Lower leg skin (tissue), 4 donors: ENCODE measurements at places on chromosomes 1 and 21.
A peak's percentile ranks its signal among the peaks of the same experiment; 100 is the strongest.

DNA sequence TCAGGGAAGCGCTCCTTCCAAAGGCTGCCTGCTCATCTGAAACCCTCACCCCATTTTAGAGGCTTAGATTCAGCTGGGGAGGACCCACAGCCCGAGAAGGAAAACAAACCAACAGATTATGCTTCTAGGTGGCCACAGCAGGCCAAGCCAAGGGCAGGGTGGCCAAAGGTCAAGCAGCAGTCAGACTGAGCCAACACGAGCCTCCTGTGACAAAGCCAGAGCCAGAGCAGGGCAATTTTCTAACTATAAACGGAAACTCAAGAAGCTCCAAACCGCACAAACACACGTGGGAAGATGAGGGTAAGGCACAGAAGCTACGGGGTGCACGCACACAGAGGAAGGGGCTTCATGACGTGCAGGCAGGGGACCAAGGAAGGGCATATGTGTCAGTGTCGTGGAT is 64.1 kb downstream of the PLEKHA6 start:
- no peak for DNase-seq

DNA sequence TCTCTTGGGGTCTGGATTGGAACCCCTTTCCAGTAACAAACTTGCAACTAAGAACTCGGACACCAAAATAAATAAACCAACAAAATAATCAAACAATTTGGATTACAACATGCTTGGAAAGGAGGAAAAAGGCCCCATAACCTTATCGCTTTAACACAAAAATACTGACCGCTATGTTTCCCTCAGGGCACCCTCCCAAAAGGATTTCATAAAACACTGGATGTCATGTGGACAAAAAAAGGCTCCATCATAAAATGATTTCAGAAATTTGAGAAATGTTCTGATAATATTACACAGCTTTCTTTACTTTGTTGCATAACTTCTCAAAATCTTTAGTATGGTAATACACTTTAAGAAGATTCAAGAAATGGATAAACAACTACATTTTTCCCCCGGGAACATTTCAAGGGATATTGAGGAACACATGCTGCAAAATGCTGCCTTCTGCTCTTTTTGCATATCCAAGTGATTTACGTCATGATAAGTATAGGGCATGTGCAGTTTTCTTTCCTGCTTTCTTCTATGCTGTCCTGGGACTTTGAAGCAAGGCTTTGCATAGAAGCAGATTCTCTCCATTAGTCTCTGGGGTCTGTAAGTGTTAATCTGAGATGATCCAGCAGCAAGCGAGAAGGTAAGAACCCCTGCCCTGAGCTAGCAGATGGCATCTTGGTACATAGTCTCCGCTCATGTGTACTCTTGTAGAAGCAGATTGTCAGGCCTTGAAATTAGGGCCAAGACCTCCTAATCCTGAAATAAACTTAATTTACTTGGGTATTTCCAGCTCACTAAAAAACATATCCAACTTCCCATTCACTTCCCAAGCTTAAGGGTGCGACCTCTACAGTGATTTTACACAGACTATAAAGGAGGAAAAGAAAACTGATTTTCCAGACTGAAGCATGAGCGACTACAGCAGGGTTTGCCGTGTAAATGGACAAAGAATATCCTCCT is 85.5 kb upstream of the KIAA0040 start:
- DNase-seq, result no peak

- DNase-seq, result no peak
Measured at GRCh38 chr1:85148524-85149250, 52.1 kb downstream of the SYDE2 start.

- DNase-seq, result no peak
Measured at GRCh38 chr1:2283371-2283990, 55.4 kb downstream of the SKI start.

GRCh38 chr1:30469426-30469825 is 254.0 kb downstream of the MATN1 start:
- DNase-seq, result no peak

- peak; percentile 31 for DNase-seq
Measured at GRCh38 chr1:89547563-89548116, 23.0 kb downstream of the LRRC8B start.

- no peak for DNase-seq
Measured at GRCh38 chr1:171715813-171716251, 26.0 kb downstream of the VAMP4 start.

DNA sequence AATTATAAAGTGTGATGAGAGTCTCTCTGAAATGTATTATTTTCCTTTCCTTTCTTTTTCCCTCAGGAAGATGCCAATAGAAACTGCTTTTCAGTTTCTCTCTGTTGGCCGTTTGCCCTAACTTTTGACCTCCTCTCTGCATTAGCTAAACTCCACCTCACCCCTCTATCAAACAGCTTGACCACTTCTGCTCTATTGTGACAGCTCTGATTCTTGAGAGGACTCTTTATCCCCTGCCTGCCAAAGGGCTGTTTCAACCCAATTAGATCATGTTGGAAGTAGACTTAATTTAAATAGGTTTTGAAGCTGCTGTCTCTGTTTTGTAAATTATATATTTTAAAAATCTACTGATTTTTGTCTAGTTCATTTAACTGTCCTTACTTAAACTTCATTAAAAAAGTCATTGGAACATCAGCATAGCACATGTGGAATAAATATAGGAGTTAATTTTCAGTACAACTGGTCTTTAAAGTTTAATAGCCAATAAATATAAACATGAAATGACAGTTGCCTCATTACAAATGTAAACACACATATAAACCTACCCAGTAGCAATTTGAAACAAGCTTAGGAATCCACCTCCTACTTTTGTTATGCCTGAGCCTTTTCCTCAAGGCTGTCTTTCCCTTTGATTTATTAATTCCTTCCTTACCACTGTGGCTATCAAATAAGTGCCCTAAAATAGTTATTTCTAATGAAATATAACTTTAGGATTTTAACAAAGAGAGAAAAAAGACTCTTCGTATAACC is 152.0 kb downstream of the CHRM3 start:
- DNase-seq, result no peak

GRCh38 chr1:208683141-208683540 is 439.0 kb upstream of the PLXNA2 start:
- DNase-seq, result no peak

GRCh38 chr1:38000529-38001455 is 4.5 kb downstream of the FHL3 start:
- DNase-seq, result no peak

GRCh38 chr21:35108887-35109286 is 59.8 kb upstream of the RUNX1 start:
- DNase-seq, result no peak

- peak; percentile 81 for DNase-seq
Measured at GRCh38 chr1:19028110-19028509, 71.6 kb upstream of the IFFO2 start.

- no peak for DNase-seq
Measured at GRCh38 chr1:161843156-161843555, 77.0 kb downstream of the ATF6 start.

DNA sequence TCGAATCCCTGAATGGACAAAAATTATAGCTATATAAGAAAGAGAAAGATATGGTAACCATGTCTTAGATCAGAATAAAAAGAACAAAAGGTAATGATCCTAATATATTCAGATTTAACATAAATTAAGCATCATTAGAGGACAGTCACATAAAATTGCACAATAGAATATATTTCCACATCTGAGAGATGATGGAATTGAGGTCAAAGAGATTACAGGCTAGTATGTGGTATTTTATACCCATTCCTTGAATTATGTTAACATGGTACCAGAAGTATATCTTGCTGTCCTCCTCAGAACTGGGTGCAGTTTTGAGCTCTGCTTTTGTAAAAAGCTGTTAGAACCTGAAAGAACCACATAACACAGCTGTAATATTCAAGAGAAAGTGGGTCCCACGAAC is 245.6 kb upstream of the HOOK1 start:
- no peak for DNase-seq
